ENCODE measurements at places on chromosomes 11 and 22. TPM values are rescaled to one million over a fixed set of nuclear protein-coding genes. Genes with fewer than 3 reads are reported as not detected.
A peak's percentile ranks its signal among the peaks of the same experiment; 100 is the strongest.

The PKP3 gene
- polyA plus RNA-seq: 9.1 TPM

The CECR2 gene
- 9.6 TPM for polyA plus RNA-seq

The SYT7 gene
- 7.3 TPM for polyA plus RNA-seq

The PANX2 gene
- polyA plus RNA-seq: 1.8 TPM

The KREMEN1 gene
- 25.9 TPM for polyA plus RNA-seq

The TRIM48 gene
- polyA plus RNA-seq: not detected

- no peak for DNase-seq
Measured at GRCh38 chr11:45282081-45282480, 4.1 kb downstream of the SYT13 start.

The KDM4E gene
- polyA plus RNA-seq: 0.13 TPM

The DDI1 gene
- not detected for polyA plus RNA-seq

GRCh38 chr11:69339983-69340565 is 46.1 kb downstream of the MYEOV start:
- no peak for DNase-seq

DNA sequence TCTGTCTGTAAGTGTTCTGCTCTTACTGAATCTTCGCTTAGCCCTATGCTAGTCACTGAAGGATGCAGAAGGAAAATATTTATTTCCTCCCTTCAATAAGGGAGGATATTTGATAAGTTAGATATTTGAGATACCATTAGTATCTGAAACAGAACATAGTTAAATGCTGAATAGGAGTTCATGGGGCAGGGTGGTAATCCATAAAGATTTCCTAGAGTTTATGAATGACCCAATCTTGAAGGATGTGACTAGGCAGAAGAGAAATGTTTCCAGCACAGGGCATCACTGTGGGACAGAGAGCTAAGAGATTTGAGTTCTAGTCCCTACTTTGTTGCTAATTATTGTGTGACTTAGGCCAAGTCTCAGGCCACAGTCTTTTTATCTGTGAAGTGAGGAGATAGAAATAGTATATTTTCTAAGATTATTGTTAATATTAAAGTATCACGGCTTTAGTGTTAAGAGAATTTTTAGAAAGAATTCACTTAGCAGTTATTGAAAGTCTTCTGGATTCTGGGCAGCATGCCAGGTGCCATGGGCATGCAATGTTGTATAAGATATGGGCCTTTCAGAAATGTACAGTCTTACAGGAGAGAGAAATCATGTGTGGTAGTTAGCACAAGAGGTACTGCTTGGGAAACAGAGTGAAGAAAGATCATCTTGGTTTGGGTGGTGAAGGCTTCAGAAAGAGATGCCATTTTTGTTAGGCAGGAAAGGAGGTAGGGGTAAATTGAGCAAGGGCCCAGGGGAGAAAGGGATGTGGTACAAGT is 24.0 kb downstream of the SWAP70 start:
- DNase-seq: no peak

GRCh38 chr11:41457216-41458014 is 2.0 kb downstream of the LRRC4C start:
- DNase-seq: no peak

- no peak for DNase-seq
Measured at GRCh38 chr11:7573193-7573557, 59.4 kb downstream of the PPFIBP2 start.

GRCh38 chr11:68810164-68810563 is 31.6 kb downstream of the CPT1A start:
- no peak for DNase-seq

GRCh38 chr11:133955081-133955891 is 1.5 kb downstream of the IGSF9B start:
- DNase-seq: no peak

DNA sequence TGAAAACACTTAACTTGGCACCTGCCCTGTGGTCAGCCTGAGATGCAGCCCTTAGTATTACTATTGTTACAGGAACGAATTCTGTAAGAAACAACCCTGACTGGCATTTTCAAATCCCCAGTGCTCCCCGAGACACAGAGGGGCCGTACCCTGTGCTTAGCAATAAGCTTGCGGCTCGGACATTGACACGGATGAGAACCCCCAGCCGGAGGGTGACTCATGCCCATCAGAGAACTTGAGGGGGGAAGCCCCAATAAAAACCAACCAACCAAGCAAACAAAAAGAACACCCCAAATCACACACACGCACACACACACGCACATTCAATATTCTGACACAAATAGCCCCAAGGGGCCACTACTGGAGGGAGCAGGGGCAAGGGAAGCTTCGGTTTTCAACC is 63.8 kb downstream of the SHISAL1 start:
- no peak for DNase-seq

GRCh38 chr22:47374901-47375575 is 612.6 kb downstream of the TBC1D22A start:
- DNase-seq: no peak

- no peak for DNase-seq
Measured at GRCh38 chr11:35236667-35237003, 97.7 kb downstream of the CD44 start.

The BARX2 gene
- 0.08 TPM for polyA plus RNA-seq

GRCh38 chr11:130601141-130601540 is 152.7 kb downstream of the ADAMTS15 start:
- no peak for DNase-seq

The OPCML gene
- 16.1 TPM for polyA plus RNA-seq

GRCh38 chr22:25199731-25200520 is at the start of gene CRYBB3:
TSS of gene CRYBB3 (plus strand) at chr22:25199858. CDS start at chr22:25201397, 1,539 bp downstream.
- peak; percentile 42 for DNase-seq

DNA sequence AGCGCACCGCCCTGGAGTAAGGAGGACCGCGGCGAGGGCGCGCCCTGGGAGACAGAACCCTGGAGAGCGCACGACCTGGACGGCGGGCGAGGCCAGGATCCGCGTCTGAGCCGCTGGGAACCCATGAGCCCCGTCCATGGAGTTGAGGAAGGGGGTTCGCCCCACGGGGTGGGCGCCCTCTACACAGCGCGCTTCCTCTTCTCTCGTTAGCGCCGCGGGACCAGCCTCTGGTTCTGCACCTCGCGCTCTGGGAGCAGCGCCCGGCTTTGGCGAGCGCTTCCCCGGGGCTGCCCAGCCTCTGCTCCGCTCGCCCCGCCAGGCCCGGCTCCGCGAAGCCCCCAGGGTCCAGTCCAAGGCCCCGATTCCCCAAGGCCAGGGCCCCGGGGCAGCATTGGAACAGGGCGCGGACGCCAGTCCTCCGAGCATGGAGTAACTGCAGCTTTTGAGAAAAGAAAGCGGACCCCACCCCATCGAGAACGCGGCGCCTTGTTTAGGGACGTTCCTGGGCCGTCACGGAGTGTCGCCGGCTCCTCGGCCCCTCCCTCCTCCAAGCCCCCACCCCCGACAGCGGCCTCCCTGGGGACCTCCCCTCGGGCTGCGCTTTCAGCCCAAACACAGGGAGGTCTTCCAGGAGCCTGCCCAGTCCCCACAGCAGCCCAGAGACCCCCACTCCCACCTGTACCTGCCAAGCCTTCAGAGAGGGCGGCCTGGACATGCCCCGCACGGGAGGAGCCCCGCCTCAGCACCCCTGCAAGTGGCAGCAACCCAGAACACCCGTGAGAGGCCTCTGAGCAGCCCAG is 56.2 kb downstream of the BRD1 start:
- DNase-seq: no peak

The POU2AF1 gene
- 0.26 TPM for polyA plus RNA-seq

DNA sequence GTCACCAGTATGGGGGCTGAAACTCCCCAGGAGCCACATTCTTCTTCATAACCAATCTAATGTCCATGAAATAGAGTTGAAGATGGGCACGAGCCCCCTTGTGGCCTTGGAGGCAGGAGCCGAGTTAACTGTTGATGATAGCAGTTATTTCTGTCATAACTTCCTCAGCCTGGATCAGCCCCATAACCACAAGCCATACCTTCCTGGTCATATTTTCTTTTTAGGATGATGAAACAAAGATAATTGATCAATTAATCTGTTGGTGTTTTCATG is 65.0 kb upstream of the TTC12 start:
- DNase-seq: no peak

The C11orf16 gene
- polyA plus RNA-seq: 0.25 TPM

The SELENOO gene
- polyA plus RNA-seq: 12.5 TPM

The FGF3 gene
- polyA plus RNA-seq: not detected

- DNase-seq: no peak
Measured at GRCh38 chr22:49638788-49639187, 188.9 kb downstream of the BRD1 start.

DNA sequence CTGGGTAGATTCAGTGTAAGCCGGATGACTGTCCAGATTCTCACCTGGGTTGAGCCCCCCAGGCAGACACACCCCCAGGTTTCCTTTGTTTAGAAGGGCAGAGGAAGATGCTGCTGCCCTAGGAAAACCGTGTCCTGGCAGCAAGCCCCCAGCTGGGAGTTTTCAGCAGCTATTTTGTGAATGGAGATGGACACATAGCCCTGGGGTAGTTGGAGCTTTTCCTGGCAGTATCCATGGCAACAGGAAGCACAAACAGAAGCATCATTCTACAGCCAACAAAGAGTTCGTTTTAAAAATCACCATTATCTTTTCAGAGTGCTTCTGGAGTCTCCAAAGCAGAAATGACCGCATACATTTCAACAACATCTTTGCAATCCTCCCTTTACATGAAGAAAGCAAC is 245.5 kb downstream of the BRD1 start:
- DNase-seq: no peak

DNA sequence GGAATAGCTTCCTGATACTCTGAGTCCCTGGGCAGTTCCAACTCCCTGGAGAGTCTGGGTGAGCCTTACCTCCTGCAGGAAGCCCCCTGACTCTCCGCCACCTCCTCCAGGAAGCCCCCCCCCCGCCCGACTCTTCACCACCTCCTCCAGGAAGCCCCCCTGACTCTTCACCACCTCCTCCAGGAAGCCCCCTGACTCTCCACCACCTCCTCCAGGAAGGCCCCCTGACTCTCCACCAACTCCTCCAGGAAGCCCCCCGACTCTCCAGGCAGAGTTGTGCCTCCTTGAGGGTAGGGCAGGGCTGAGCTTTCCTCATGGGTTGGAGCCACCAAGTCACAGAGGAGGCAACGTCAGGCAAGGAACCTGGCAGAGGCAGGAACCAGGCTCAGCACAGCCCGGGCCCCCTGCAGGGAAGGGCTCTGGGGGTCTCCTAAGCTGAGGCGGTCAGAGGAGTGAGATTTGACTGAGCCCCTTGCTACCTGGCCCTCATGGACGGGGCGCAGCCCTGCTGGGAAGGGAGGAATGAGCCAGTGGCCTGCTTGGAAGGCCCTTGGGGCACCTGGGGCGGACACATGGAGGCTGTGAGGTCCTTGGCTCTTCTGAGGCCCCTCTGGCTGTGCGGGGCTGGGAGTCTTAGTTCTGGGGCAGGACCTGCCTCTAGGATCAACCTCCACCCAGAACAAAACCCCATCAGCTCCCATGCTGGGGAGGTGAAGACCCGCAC is 18.1 kb downstream of the MRGPRG start:
- no peak for DNase-seq

DNA sequence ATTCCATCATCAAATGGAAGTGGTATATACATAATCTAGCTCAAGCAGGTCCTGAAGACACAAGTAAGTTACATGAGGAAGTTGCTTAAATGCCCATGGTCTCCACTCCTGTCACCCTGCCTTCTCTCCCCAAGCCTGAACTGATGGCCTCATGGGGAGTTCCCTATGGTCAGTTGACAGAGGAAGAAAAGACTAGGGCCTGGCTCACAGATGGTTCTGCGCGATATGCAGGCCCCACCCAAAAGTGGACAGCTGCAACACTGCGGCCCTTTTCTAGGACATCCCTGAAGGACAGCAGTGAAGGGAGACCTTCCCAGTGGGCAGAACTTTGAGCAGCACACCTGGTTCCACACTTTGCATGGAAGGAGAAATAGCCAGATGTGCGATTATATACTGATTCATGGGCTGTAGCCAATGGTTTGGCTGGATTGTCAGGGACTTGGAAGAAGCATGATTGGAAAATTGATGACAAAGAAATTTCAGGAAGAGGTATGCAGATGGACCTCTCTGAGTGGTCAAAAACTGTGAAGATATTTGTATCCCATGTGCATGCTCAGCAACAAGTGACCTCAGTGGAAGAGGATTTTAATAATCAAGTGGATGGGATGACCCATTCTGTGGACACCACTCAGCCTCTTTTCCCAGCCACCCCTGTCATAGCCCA is 17.3 kb upstream of the CD82 start:
- no peak for DNase-seq

- DNase-seq: no peak
Measured at GRCh38 chr11:44271286-44271685, 38.7 kb downstream of the ALX4 start.

- no peak for DNase-seq
Measured at GRCh38 chr11:10032935-10033334, 261.1 kb downstream of the SBF2 start.

- DNase-seq: no peak
Measured at GRCh38 chr22:37870273-37870672, 21.1 kb downstream of the EIF3L start.

DNA sequence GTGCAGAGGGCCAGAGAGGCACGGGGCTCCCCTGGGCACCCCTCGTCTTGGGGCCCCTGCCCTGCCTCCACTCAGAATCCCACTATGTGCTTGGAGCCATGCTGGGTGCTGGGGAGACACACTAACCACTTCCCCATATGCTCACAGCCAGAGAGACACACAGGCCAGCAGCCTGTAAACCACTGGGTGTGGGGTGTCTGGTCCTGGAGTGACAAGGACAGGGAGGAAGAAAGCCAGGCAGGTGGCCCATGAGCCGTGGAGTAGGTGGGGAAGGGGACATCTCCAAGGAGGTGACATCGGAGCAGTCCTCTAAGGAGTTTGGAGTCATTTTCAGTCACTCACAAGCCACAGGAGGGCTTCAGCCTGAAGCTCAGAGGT is 58.9 kb downstream of the CDKN1C start:
- DNase-seq: no peak

DNA sequence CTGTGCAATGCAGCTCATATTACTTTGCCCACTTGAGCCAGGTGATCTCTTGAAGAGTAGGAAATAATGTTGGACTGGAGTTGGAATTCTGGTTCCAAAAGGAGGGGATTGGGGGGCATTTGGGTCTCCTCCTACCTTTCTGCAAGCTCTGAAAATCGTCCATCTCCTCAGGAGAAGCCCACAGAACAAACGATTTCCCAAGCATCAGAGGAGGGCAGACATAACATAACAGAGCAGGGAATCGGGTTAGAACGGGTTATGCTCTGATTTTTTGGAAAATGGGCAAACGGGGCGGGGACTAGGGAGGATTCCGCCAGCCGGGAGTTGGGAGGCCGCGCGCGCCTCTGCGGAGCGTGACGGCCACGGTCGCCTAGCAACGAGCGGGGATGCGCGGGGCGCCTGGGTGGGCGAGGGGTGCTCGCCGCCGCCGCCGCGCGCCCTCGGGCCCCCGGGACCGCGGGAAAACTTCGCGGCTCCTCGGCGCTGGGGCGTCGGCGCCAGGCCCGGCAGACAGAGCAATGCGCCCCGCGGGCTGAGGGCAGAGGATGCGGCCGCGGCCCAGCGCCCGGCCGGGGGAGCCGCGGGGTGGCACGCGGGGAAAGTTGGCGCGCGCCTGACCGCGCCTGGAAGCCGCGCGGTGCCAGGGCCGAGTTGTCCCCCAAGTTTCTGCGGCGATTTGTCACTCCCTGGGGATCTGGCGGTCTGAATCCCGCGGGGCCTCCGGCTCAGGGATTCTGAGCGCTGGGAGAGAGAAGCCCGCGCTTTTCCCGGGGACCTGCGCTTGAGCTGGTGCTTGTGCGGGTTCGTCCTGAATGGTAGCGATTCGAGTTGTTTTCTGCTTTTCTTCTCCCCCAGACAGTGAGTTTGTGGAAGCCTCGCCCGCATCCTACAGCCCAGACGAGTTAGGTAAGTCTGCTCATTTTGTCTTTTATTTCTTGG is 27.8 kb upstream of the AMOTL1 start:
- no peak for DNase-seq
